Cortex of kidney (tissue), 1 donor: ENCODE measurements at places on chromosomes 6 and 20.

DNA sequence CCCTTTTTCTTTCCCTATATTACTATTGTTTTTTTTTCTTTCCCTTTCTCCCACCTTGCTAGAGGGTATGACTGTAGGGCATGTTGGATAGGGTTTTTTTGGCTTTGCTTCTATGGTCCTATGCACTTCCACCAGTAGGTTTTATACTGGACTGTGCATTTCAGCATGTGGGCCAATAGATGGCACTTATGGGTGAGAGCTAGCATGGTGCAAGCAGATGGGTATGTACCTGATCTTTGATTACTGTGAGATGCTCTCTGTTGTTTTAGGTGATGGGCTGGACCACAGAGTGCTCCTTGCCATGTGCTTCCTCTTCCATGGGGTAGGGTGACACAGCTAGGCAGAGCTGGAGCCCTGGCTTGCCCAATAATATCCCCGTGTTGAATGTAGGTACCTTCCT, 128.5 kb upstream of the CHD6 start:
- DNase-seq, result no peak

DNA sequence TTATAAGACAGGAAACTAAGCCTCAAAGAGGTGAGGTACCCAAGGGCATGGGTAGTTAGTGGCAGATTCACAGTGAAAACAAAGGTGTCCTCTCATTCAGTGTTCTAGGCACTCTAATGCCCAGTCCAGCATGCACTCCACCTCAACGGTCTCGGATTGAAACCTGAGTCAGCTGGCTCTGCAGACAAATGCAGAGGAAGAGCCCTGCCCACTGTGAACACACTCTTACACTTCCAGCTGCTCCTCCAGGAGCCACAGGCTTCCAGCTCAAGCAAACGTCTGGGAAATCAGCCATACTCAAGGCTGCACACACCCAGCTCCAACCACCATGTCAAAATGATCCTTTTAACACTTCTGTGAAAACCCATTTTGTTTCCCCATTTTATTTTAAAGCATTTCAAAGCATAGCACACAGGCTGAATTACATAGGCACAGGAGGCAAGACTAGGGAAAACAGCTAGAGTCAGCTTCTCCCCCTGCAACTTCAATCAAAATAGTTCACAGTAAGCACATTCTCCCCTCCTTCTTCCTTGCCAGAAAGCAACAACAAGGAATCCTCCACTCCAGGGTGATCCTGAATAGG, 3.0 kb upstream of the IL17A start:
- no peak for DNase-seq

- DNase-seq, result no peak
These were observed 78.6 kb downstream of the TRMT6 start for GRCh38 chr20:5871459-5872410.

DNA sequence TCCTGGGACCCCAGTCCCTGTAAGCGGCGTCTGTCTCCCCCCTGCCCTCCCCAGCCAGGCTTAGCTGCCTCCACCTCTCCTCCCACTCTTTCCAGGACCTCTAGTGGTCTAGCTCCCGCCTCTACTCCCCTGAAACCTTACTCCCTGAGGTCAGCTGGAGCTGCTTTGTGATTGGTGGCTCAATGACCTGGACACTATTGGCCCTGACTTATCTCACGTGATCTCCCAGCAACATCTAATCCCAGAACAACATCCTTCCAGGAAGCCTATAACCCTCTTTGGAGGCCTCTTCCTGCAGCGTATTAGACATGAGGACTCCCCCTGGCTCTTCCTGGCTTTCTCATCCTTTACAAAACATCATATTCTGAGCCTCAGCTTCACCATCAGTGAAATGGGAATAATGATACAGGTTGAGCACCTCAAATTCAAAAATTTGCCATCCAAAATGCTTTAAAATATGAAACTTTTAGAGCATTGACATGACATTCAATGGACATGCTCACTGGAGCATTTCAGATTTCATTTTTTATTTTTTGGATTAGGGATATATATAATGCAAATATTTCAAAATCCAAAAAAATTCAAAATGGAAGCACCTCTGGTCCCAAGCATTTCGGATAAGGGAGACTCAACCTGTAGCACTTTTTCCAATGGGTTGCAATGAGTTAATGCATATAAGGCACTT, 16.3 kb upstream of the SRC start:
- no peak for DNase-seq

DNA sequence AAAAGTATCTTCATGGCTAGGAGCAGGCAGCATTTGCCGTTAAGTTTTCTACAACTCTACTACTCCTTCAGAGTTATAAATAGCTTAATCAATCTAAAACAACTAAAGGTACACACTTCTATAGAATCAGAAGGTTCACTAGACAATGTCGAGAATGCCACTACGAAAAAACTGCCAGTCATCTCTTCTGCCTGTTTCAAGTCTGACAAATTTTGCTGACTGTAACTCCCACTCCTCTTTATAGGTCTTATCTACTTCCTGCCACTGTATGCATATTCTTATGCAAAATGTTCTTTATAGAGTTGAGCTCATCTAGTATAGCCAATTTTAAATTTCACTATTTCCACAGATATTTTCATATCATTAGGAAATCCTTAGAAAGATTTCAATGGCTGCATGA, 160.1 kb downstream of the EYS start:
- no peak for DNase-seq

GRCh38 chr6:33755070-33755869, 8.6 kb upstream of the IP6K3 start:
- no peak for DNase-seq

DNA sequence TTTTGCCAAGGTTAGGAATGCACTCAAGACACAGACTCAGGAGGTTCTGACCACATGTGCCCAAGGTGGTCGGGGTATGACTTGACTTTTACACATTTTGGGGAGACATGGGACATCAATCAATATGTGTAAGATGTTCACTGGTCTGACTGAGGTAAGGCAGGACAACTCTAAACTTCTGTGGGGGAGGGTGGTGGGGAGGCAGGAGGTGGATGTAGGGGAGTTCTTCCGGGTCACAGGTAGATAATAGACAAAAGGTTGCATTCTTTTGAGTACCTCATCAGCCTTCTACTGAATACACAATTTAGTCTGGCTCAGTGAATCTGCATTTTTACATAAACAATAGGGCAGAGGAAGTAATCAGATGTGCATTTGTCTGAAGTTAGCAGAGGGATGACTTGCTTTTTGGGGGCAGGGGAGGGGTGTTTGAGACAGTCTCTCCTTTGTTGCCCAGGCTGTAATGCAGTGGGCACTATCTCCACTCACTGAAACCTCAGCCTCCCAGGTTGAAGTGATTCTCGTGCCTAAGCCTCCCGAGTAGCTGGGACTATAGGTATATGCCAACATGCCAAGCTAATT, 10.9 kb downstream of the ECHDC1 start:
- no peak for DNase-seq

DNA sequence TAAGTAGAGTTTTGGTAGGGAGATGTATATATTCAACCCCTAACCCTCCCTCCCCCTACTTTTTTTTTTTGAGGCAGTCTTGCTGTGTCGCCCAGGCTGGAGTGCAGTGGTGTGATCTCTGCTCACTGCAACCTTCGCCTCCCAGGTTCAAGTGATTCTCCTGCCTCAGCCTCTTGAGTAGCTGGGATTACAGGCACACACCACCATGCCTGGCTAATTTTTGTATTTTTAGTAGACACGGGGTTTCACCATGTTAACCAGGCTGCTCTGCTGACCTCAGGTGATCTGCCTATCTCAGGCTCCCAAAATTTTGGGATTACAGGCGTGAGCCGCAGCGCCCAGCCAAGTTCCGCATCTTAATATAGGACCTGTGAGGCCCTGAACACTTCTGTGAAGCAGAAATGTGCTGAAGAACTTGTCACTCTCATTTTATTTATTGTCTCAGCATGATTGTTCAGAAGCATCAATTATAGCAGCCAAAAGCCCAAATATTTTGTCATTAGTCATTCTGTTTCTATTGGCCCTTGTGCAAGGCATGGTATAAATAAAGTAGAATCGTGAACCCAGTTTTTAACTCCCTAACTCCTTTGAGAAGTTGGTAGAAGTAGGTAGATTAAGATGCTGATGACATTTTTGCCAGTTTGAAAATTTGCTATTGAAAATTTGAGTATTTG, 19.4 kb downstream of the DSTN start:
- DNase-seq, result no peak

DNA sequence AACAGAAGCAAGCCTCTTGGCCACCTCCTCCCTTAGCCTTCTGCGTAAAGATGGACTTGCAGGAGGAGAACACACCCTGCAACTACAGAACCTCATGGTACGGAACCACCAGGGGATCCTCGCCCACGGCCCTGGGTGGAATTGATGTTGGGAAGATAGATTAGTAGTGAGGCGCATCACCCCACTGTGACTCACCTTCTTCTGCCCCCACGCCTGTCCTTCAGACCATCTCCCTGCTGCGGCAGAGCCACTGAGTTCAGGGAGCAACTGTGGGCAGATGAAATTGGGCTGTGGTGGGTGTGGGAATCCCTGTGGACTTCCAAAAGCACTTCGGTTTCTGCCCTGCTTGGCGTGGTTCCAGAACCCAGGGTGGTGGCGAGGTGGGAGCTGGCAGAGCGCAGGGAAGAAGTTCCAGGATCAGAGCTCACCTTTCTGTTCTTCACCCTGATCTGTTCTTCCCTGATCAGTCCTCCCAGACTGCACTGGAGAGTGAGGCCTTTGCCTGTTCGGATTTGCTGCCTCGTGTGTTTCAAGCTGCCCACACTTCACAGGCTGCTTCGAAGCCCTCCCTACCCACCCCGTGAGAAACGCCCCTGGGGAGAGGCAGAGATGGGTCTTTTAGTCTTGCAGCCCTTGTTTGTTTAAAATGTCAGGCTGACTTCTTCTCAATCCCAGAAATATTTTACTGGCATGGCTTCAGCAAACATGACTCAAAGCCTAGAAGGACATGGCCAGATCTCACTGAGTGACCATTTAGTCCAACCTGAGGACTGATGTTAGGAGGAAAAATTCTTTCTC, 92.8 kb upstream of the MLN start:
- DNase-seq, result no peak

DNA sequence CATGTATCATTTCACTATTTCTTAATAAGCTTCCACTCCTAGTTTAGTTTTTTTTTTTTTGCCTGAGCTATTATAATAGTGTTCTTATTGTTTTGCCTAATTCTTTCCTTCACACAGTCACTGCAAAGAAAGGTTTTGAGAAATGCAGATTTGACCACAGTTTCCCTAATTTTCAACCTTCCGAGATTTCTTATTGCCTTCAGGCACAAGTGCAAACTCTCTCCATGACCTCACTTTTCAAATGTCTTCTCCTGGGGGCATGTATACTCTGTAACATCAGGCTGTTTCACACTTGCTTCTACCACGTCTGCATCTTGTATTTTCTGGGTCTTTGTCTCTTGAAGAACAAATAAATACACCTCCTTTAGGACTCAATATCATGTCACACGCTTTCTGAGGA, 339.0 kb upstream of the CITED2 start:
- no peak for DNase-seq
